ENCODE measurements at places on chromosomes 5 and 9.
A peak's percentile ranks its signal among the peaks of the same experiment; 100 is the strongest.

DNA sequence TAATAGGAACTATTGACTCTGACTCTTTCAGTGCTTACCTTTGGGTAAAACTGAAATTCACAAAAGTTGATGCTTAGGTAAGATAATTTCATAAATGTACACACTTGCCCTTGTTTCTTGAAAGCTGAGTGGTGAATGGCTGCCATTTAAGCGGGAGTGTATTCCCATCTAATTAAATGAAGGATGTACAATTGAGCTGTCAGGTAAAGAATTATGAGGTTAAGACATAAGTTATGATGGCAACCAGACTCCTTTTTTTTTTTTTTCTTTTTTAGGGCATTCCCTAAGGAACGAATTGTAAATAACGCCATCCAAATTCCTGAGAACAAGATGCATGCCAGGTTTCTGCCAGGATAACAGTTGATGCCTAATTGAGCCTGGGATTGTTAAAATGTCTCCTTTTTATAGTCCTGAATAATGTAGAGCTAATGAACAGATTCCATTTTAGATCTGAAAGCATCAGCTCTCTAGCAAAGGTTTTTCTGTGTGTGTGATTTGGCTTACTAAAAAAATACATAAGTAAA, 199.7 kb downstream of the ISL1 start:
- no peak for DNase-seq

DNA sequence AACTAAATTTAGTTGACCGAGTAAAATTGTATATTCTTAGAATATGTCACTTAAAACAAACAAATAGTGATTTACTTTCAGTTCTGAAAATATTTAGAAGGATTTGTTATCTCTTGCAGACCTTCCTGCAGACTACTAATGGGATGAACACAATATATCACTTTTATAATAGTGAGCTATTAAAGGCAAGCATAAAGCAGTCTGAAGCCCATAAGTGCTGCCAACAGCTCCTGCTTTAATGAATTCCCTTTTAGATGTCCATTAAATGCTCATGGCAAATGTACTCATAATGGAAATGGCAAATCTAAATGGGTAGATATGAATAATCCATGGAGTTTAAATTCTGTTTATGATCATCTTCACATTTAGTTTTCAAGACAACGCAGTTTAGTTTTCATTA, 170.2 kb downstream of the RANBP17 start:
- no peak for DNase-seq

- no peak for DNase-seq
These were observed 179.2 kb downstream of the HSPA4 start for GRCh38 chr5:133230823-133231578.

GRCh38 chr5:5464036-5464715, 41.7 kb downstream of the ICE1 start:
- DNase-seq, result no peak

- no peak for DNase-seq
These were observed 77.8 kb downstream of the SLC38A9 start for GRCh38 chr5:55634209-55634805.

DNA sequence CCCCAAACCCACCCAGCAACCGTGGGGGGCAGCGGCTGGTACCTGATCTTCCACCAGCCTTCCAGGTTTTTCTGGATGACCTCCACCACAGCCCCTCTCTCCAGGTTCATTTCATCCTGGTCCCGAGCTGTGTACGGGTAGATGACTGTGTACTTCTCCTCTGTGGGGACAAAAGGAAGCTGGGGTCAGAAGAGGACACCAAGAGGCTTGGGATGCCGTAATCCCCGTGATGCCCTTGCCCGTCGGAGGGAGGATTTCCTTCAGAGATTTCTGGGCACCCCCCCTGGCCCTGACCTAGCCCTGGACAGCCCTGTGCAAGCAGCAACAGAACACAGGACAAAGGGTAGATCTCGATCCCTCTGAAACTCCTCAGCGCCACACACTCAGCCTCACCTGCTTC, 70.3 kb upstream of the UBTD2 start:
- DNase-seq, result no peak

DNA sequence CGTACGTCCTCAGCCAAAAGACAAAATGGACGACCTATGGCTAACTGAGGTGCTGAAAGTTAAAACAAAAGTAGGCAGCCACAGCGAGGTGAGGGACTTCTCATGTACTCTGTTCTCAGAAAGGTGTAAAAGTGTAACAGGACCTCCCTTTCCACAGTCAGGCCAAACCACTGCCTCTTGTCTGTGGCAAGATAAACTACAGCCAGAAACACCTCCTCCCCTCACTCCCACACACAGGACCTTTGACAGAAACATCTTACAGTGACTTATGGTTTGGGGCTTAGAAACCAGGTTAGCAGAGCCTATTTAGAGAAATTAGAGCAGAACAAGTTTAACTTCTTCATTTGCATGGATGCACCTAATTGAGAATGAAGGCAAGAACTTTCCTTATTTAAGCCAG, 499.1 kb upstream of the GRIN3A start:
- peak; percentile 53 for DNase-seq

- DNase-seq, result no peak
These were observed 1.3 kb downstream of the TNFSF15 start for GRCh38 chr9:114804505-114804904.

GRCh38 chr5:168578006-168578405, 1.2 kb downstream of the PANK3 start:
- no peak for DNase-seq

DNA sequence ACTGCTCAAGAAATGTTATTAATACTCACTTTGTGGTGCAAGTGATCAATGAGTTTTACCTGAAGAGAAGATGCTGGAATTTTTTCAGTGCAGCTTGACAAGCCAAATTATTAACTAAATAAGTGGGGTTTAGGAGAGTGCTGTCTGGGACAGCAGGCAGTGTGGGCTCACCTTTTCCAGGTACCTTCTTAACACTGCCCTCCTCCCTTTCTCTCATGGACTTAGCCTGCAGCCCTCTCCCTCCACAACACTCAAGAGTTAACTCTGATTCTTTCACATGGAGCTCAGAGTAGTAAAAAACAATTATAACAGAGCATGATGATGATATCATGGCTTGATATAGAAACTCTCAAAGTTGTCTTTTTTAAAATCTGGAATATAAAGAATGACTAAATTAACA, 404.8 kb upstream of the SLC30A5 start:
- no peak for DNase-seq

- no peak for DNase-seq
These were observed 32.6 kb upstream of the EGFL7 start for GRCh38 chr9:136629879-136630661.

DNA sequence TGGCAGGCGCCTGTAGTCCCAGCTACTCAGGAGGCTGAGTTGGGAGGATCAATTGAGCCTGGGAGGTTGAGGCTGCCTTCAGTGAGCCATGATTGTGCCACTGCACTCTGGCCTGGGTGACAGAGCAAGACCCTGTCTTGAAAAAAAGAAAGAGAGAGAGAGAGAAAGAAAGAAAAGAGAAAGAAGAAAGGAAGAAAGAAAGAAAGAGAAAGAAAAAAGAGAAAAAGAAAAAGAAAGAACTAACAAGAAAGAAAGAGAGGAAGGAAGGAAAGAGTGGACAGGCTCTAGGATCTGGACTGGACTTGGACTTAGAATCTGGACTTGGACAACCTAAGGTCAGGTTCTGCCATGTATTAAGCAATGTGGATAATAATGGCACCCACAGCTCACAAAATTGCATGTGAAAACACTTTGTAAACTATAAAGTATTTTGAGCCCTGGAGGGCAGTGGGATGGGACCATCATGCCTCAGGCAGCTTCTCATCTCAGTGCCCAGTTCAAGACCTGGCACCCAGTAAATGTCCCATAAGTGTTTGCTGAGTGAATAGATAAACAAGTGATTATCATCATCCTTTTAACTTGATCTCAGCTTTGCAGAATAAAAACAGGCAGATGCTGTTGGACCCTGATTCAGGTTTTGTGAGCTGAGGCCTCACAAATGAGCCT, 12.8 kb upstream of the PHF19 start:
- DNase-seq, result no peak

- DNase-seq, result no peak
These were observed 129.6 kb downstream of the EBF1 start for GRCh38 chr5:158970121-158970520.

DNA sequence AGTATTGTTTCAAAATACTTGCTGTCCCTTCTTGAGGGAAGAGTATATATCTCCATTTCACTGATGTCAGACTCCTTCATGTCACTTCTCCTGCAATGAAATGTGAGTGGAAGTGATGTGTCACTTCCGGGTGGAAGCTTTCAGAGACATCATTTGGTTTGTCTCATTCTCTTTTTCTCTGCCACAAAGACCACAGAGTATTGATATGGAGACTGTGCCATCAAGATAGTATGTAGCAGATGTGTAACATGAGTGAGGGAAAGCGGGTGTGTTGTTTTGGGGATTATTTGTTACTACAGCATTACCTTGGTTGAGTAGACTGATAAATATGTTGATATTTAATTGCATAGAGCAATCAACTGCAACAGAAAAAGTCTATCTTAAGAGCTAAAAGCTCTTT, 169.8 kb downstream of the FBXL7 start:
- DNase-seq, result no peak
